ENCODE measurements at places on chromosomes 5 and 9.
A peak's percentile ranks its signal among the peaks of the same experiment; 100 is the strongest.

- DNase-seq, result no peak
Measured at GRCh38 chr5:1931604-1932231, 49.0 kb upstream of the IRX4 start.

GRCh38 chr5:30930736-30931135, 262.8 kb upstream of the CDH6 start:
- DNase-seq, result no peak

- DNase-seq, result no peak
Measured at GRCh38 chr5:68891718-68892117, 202.1 kb upstream of the SLC30A5 start.

GRCh38 chr5:34041247-34041972, 1.6 kb downstream of the C1QTNF3 start:
- DNase-seq, result no peak

GRCh38 chr9:34961574-34962490, 3.7 kb downstream of the PHF24 start:
- no peak for DNase-seq

DNA sequence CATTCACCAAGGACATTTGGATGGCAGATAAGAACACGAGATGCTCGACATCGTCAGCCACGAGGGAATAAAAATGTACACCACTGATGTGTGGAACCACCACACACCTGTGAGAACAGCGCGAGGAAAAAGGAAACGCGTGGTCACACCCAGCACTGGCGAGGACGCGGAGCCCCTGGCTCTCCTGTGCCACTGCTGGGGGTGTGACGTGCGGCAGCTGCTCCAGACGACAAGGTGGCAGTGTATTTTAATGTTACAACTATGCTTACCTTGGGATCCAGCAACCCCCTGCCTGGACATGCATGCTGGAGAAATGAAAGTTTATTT, 13.6 kb upstream of the CEP72 start:
- no peak for DNase-seq

GRCh38 chr9:78866207-78867132, 569.5 kb downstream of the PSAT1 start:
- DNase-seq, result no peak

DNA sequence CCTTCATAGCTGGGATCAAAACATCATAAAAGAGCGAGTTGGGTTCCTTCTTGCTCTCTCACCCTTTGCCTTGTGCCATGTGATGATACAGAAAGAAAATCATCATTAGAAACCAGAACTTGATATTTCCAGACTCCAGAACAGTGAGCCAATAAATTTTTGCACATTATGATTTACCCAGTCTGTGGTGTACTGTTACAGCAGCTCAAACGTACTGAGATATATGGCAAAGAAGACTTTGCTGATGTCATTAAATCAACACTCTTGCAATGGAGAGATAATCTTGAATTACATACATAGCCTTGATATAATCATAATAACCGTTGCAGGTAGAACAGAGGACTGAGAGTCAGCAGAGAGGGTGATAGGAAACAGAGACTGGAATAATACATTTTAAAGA, 1271.6 kb downstream of the CDH12 start:
- no peak for DNase-seq

DNA sequence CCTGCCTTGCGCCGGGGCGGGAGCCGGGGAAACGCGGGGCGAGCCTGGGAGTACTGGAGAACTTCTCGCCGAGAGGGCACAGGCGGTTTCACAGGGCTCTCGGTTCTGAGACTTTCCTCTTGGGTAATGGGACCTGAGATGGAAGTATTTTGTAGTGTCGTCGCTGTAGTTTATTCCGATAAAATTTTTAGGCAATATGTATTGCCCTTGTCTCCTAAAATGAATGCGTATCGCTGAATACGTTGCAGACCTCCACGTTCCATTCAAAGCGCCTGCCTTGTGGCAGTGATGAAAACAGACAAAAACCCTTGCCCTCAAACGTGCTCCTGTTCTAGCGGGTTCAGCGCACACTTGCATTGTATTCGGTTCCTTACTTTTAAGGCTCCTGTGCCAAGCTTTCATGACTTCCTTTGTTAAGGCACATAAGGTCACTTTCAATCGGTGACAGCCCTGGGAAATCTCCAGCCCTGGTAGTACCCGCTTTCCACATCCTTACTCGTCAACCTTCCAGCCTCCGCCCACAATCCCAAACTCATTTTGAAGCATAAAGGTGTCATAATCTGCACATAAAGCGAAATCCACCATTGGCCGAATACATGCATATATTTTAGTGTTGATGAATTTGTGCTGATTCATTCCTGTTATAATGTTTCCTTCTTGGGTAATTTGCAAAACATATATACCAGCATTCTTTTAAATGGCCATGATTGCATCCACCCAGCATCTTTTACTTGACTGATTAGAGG, 694 bp downstream of the RMI1 start:
- DNase-seq, result no peak

DNA sequence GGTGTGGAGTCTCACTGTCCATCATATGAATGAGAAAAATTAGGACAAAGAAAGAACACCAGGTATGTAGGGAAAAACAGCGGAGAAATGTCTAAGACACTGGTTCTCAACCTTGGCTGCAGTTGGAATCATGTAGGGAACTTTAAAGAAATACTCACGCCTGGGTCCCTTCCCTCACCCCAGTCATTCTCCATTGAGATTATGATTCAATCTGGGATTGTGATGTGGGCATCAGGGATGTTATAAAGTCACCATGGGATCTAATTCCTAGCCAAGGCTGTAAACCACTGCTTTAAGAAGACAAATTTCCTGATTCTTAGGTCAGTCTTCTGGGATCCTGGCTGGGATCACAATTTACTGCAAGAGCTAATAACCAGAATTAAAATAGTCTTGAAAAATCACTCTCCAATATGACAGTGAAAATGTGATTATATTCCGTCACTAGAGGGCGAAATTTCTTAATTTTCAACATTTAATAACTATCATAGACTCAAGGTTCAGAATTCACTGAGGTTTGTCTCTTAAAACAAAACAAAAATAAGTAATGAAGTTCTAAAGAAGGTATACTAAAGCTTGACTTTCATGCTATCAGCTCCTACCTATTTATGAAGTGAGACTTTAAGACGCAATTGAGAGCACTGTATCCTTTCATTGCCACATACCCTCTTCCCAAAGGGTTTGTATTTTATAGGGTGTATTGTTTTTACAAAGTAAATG, 60.5 kb downstream of the GLDC start:
- DNase-seq, result no peak

DNA sequence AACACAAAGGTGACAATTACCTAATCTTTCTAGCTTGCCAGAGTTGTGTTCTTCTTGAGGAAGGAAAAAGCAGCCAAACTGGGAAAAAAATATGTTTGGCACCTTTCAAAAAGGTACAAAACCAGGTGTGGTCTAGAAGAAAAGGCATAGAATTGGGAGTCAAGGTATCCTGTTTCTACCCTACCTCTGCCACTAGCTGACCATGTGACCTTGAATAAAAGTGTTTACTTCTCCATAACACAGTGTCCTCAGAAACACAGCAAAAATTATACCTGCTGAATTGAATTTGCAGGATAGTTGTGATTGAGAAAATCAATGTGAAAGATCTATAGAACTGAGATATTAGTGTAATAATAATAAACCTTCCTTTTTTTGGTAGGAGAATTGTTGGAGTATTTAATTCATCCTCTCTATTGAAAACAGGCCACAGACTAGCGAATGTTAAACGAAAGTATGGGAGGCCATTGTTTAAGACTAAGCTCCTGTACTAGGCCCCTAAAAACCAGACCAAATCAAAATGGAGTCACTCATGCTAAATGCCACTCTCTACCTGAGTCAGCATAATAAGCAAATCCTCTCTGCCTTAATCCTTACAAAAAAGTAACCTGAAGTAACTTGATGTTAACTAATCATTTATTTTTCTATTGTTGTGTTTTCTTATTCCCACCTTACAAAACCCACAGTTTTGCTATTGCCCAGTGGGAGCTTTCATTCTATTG, 12.6 kb downstream of the CYFIP2 start:
- DNase-seq, result no peak

- DNase-seq, result peak; percentile 46
Measured at GRCh38 chr5:126972062-126972895, 58.1 kb downstream of the MARCHF3 start.

- DNase-seq, result no peak
Measured at GRCh38 chr9:78314953-78315870, 18.3 kb downstream of the PSAT1 start.

GRCh38 chr5:66661149-66661548, 65.0 kb downstream of the MAST4 start:
- no peak for DNase-seq

- no peak for DNase-seq
Measured at GRCh38 chr9:80082213-80082612, 510.4 kb downstream of the TLE4 start.

DNA sequence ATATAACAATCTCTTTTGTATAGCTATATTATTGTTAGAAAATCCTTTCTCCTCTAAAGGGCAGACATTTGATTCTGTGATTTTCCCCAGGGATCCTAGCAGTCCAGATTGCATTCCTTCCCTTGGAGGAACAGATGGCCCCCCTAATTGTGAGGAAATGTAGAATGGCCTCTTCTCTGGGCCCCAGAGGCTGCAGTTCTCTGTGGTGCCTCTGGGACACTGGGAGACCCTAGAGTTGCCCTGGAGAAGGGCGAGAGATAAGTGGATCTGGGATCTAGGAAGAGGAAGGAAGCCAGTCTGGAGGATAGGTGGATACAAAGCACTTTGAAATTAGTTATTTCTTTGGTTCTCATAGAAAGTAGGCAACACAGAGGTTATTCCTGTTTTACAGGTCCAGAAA, 1.9 kb upstream of the HINT2 start:
- DNase-seq, result no peak

DNA sequence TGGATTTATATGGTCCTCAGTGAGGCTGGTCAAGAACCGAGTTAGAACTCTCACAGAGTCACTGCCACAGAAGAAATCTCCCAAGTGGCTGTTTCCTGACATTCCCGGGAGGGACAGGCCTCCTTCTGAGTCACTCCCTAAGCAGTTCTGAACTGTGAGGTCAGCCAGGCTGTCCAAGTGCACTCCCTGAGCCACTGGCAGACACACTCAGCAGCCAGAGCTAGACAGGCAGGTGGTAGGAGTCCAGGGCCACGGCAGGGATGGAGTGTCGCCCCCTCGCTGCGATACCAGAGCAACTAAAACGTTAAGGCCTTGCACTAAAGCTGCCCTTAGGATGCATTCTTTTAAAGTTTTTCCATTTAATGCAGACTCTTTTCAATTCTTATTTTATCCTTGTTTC, 3.4 kb downstream of the IL4 start:
- no peak for DNase-seq

- DNase-seq, result no peak
Measured at GRCh38 chr5:34899066-34899465, 16.2 kb downstream of the RAD1 start.
